ENCODE measurements at places on chromosomes 13 and 19.

GRCh38 chr13:52983836-52984235 is 44.8 kb upstream of the OLFM4 start:
- DNase-seq = no peak

DNA sequence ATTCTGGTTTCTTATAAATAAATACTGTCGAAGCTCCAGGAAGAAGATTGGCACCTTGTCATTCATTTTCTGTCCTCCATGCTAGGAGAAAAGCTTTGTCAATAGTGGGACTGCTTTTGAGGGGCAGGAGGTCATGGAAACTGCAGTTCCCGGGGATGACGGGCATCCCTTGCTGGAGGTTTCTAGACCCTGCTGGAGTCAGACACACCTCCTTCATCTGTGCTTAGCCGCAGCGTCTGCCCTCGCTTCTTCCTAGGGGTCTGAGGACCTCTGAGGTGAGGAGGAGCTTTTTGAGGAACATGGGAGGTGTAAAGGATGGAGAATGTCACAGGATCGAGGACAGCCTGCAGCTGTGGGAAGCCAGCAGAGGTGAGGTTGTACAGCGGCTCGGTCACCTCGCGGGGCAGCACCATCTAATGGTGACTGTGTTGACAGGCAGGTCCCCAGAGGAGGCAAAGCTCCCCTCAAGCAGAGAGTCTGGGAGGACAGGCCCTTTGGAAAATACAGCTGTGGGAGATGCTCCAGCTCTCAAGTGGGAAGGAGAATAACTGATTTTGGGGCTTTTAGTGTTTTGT is 172.7 kb upstream of the RNF113B start:
- DNase-seq = no peak

GRCh38 chr13:85254641-85255040 is 544.6 kb downstream of the SLITRK6 start:
- DNase-seq = no peak

GRCh38 chr13:28527629-28528028 is 32.7 kb upstream of the FLT1 start:
- no peak for DNase-seq

DNA sequence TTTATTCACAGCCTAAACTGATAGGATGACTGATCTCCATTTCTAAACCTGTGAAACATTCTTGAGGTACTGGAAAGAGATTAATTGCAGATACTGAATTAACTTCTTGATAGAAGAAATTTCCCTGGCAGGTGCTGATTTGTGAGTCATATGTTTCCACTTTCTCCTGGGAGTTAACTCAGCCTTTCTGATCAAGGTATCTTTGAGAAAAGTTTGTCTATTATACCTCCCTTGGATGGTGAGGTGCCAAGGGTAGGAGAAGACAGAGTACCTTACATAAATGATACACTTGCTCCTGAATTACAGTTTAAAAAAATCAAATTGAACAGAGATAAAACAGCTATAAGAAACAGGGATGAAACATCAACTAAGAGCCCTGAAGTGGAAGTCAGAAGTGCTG is 123.0 kb downstream of the RGCC start:
- DNase-seq = no peak

DNA sequence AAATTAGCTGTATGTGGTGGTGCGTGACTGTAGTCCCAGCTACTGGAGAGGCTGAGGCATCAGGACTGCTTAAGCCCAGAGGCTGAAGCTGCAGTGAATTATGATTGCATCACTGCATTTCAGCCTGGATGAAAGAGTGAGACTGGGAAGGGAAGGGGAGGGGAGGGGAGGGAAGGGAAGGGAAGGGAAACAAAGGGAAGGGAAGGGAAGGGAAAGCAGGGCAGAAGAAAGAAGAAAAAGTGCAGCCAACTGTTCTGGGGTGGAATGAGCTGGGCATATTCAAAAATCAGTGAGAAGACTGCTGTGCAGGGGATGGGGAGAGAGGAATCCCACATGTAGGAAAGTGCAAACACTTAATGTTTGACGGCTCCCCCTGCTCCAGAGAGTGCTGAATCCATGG is 905.5 kb downstream of the UQCRFS1 start:
- no peak for DNase-seq

DNA sequence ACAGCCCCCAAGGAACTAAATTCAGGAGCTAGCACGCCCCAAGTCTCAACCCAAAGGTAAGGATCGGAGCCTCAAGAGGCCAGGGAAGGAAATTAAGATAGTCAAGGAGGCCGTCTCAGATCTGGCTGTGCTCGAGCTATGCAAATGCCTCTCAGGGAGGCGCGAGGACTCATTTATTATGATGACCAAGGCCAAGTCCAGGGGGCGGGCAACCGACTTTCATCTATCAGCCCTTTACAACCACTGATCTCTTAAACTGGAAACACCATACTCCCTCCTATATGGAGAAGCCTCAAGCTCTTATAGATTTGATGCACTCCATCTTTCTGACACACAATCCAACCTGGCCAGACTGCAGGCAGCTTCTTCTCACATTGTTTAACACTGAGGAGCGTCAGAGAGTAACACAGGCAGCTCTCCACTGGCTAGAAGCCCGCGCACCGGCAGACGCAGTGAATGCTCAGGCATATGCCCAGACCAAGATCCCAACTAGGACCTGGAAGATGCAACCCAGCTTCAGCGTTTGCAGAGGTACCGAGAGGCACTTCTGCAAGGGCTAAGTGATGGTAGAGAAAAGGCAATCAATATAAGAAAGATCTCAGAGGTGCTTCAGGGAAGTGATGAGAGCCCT is 9.6 kb upstream of the SLC15A1 start:
- no peak for DNase-seq

GRCh38 chr13:21445759-21446158 is 13.3 kb downstream of the ZDHHC20 start:
- no peak for DNase-seq

Data from NCI-H774 (cell line).